Left cardiac atrium (tissue), 4 donors: ENCODE measurements at places on chromosomes 7 and 10. TPM values are rescaled to one million over a fixed set of nuclear protein-coding genes. Genes with fewer than 3 reads are reported as not detected.

DNA sequence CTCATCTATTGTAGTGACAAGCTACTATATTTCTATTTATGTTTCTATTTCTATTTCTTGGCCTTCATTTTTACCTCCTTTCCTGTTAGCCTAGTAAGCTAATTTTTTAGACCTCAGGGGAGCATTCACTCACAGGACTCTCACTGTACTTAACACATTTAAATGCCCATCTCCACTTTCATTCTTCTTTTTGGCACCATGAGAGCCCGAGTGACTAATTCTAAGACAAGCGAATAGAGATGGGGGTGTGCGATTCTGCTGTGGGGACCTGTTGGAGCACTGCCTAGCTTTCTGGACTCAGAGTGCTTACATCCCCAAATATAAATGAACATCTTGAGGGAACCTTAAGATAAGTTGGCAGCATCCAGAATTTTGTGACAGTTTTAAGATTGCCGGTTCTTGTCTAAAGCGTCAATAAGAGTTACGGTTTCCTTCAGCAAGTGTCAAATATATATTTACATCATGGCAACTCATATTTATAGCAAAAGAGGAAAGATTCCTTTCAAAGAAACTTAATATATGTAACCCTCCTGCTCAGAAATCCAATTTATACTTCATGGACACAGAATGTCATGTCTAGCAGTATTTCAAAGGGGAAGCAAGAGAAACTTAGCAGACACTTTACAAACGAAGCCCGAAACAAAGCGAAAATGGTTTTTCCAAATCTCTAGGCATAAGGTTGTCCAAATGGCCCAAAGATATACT is 54.1 kb upstream of the AFAP1L2 start:
- no peak for DNase-seq

- DNase-seq, result no peak
Observed at GRCh38 chr7:1961701-1962276, 271.0 kb downstream of the MAD1L1 start.

The FAM131B gene
- 0.29 TPM for total RNA-seq

The COL13A1 gene
- 6.7 TPM for total RNA-seq
